ENCODE measurements at places on chromosomes 2 and 18.

DNA sequence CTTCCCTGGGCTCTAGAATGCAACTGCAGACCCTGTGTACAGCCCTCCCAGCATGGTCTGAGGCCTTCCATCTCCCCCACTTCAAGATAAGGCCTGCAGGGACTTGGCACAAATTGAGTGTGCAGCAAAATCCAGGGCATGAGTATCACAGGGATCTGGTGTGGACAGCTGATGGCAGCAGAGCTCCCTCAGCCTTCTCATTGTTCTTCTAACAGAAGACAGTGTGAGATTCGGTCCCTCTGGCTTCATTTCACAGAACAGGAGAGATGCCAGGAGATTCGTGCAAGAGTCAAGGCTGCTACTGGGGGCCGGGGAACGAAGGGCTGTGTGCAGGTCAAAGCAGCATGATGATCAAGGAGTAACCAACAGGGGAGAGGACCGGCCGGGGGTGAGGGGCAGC lies 85.8 kb downstream of the UXS1 start:
- DNase-seq = peak; percentile 28

GRCh38 chr2:9010866-9011265 lies 7.4 kb upstream of the MBOAT2 start:
- peak; percentile 13 for DNase-seq

- no peak for DNase-seq
These were observed 65.6 kb downstream of the HS1BP3 start for GRCh38 chr2:20585359-20585709.

DNA sequence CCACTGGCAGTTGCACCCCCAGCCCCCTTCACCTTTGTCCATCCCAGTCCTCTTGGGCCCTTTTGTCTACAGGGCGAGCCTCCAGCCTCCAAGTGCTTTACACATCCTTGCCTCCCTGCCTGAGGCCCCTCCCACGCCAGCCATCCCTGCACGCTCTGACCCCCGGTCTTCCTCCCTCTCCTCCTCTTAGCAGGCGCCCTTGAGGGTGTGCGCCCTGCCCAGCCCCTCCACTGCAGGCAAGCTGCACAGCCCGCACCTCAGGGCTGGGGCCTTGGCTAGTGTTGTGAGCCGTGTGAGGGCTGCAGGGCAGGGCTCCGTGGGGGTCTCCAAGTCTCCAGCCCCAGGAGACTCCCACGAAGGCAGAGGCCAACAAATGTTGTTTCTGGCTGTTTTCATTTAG lies 6.9 kb downstream of the BOK start:
- DNase-seq = no peak

- DNase-seq = no peak
These were observed 249.9 kb upstream of the SIX2 start for GRCh38 chr2:45259138-45259537.

DNA sequence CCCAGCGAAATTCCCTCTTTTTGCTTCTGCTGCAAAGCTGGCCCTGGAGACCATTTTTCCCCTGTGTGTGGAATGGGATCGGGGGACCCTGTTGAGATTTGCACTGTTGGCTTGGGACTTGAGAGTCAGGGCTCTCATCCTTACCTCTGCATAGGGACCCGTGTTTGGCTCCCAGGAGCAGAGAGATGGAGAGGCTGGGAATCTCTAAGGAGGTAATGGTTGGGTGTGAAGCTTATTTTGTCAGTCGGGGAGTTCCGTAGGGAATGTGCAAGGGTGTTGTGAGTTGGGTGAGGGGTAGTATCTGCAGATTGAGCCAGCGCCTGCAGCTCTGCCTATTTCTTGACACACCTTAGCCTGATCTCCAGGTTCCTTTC lies 4.5 kb downstream of the GATA6 start:
- no peak for DNase-seq

DNA sequence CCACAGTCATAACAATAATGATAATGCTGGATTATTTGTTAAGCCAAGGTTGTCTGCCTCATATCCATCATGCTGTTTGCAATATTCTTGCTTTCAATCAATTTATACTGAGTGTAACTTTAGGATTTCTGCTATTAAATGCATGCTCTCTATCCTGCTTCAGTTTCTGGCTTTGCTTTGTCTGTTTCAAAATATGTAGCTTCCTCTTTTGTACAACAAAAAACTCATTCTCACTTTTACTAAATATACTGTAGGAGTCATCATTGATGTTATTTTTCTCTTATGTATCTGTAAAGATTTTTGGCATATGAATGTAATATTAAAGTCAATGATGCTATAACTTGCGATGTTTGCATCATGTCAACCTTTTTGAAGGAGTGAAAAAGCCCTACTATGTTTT lies 149.3 kb downstream of the GPD2 start:
- no peak for DNase-seq

DNA sequence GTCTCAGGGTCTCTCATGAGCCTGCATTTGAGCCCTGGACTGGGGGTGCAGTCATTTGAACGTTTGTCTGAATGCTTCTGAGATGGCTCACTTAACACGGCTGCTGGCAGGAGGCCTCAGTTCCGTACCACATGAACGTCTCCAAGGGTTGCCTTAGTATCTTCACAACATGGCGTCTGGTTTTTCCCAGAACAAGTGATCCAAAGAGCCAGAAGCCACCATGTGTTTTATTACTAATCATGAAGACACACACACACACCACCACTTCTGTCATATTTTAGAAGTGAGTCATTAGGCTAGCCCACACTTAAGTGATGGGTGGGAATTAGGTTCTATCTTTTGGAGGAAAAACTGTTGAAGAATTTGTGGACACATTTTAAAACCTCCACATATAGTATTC lies 15.0 kb upstream of the MYO1B start:
- peak; percentile 96 for DNase-seq

DNA sequence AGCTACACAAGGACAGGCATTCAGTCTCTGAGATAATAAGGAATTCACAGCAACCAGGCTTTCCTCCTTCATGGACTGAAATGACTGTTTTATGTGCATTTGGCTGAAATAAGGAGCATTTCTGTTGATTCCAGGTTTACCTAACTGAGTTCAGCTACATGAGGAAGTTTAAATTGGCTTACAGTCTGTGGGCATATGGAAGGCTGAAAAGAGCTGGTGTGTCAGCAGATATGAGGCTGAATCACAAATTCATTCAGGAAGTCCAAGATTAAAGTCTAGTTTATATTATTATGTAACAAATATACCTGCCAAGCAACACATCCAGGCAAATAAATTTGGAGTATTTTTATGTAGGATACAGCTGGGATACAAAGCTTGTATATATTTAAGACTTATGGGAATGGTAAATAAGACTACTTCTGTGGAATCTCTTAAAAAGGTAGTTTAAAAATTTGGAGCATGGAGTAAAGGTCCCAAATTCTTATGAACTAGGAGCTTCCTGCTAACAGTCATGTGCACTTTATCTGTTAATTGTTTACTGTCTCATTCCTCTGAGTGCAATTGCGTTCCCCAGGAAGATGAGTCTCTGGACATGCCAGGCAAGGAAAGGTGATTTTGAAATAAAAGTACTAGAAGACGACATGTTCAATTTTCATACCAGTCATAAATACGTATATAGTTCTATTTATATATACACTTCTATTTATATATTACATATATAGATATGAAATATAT lies 53.0 kb downstream of the ZC3H8 start:
- no peak for DNase-seq

DNA sequence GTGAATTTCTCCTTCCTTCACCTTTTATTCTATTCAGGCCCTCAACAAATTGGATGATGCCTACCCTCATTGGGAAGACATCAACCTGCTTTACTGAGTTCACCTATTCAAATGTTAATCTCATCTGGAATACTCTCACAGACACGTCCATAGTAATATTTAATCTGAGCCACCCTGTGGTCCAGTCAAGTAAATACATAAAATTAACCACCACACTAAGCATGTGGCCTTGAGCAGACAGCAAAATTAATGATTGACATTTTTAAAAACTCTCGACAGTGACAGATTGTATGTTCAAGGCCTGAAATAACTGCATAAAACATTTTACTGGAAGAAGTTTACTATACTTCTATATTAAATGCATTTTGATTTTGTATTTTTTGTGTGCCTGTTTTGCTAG lies 540.6 kb upstream of the GCFC2 start:
- no peak for DNase-seq

GRCh38 chr18:34709750-34710441 lies at the start of gene DTNA:
DTNA (plus strand) TSS chr18:34710298; CDS start chr18:34755977, 45,679 bp downstream.
- DNase-seq = peak; percentile 96

GRCh38 chr2:145402706-145403277 lies 882.9 kb upstream of the ZEB2 start:
- no peak for DNase-seq

DNA sequence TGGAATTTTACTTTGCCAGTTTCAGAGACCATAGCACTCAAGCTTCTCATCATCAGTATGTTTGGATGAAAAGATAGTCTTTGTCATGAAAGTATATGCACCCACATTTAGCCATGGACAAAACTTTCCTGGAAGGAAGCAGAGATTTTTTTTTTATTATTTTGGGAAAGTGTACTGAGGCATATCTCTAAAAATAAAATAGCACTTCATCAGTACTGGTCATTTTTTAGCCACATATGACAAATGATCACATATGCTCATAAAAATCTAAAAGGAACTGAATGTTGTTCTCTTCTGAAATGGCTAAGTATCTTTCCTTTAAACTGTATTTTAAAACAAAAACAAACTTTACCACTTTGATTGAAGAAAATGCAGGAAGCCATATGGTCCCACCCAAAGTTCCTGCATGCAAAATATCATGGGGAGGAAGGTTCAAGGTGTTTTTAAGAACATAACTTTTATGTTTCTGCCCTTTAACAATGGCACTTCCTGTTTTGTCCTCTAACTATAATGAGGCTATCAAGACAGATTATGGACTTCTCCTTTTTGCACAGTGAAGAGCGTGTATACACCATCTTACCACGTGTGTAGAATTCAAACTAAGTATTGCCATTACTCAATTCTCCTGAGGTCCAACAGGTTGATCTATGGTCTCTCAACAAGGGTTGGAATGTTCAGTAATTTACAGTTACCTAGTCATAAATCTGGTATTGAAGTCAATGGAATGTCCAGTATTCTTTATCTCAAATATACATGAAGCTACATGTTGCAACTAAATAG lies 77.1 kb upstream of the SLC39A10 start:
- no peak for DNase-seq

GRCh38 chr2:210188190-210188589 lies 17.0 kb upstream of the KANSL1L start:
- DNase-seq = no peak

DNA sequence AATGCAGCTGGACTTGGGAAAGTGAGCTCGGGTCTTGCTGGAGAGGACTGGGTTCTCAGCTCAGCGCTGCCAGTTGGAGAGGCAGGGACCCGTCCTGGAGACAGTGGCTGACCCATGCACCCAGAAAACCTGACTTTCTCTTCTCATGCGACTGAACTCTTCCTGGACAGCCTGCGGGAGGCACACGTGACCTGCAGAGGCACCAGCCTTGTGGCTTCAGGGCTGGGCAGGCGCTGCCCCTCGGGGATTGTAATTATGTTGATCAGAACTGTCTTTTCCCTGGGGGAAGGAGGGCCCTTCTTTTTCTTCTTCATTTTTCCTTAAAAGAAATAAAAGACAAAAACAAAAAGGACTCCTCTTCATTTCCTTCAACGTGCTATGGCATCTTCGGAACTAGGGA lies 198.1 kb downstream of the VAPA start:
- DNase-seq = no peak

GRCh38 chr18:21669736-21670285 lies 34.8 kb downstream of the ABHD3 start:
- DNase-seq = no peak

DNA sequence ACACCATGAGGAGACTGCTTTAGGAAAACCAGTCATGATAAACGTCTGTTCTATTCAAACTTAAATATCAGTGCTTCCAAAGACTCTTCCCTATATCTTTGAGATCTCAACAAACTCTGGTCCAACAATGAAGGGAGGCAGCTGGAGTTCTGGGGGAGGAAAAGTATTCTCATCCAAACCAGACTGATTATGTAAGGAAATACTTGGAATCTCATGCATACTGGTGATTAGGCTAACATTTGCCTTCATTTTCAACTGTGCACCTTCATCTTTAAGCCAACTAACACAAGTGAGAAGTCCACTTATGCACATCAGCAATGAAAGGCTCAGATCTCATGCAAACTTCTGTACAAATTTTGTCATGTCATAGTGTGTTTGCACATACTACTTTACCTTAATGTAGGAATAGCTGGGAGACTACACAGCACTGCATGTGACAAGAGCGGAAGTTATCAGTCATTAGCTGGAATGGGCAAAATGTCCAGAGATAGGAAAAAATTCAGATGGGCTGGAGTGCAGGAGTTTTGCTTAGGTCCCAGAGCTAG lies 67.5 kb upstream of the STK17B start:
- no peak for DNase-seq

GRCh38 chr2:160388464-160389263 lies 104.9 kb downstream of the RBMS1 start:
- DNase-seq = no peak

DNA sequence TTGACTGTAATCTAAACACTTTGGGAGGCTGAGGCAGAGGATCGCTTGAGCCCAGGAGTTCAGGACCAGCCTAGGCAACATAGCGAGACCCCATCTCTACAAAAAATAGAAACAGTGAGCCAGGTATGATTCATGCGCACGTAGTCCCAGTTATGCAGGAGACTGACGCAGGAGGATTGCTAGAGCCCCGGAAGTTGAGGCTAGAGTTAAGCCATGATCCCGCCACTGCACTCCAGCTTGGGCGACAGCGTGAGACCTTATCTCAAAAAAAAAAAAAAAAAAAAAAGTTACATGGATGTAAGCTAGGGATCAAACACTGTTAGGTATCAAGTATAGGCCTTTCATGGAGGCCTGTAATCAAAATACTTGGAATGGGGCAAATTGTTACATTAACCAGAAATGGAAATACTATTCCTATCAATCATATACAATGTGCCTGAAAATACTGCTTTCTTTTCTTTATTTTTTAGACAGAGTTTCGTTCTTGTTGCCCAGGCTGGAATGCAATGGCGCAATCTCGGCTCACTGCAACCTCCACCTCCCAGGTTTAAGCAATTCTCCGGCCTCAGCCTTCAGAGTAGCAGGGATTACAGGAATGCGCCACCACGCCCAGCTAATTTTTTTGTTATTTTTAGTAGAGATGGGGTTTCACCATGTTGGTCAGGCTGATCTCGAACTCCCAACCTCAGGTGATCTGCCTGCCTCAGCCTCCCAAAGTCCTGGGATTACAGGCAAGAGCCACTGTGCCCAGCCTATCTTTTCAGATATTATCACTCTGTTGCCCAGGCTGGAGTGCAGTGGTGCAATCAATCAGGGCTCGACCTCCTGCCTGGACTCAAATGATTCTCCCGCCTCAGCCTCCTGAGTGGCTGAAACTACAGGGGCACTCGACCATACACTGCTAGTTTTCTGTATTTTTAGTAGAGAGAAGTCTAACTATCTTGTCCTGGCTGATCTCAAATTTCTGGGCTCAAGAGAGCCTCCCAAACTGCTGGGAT lies 27.2 kb downstream of the XPO1 start:
- no peak for DNase-seq

GRCh38 chr2:98786179-98786578 lies 55.2 kb upstream of the MGAT4A start:
- no peak for DNase-seq

- no peak for DNase-seq
These were observed 12.6 kb downstream of the MRO start for GRCh38 chr18:50807176-50807575.

- DNase-seq = no peak
These were observed 110.6 kb downstream of the CLIP4 start for GRCh38 chr2:29225814-29226213.

- DNase-seq = no peak
These were observed 237.1 kb downstream of the GPD2 start for GRCh38 chr2:156673333-156673615.

- peak; percentile 40 for DNase-seq
These were observed 10.2 kb upstream of the PTPN4 start for GRCh38 chr2:119749477-119750012.

Measured in brain microvascular endothelial cell (primary cell).